ENCODE measurements at places on chromosomes 3 and 15.

GRCh38 chr3:159418571-159419526, 569.8 kb upstream of the IL12A start:
- no peak overlapping the region for H3K4me3 ChIP-seq
- DNase-seq: no peak
- no peak overlapping the region for H3K27ac ChIP-seq
- no peaks in the 10 kb centered on the region for H3K4me1 ChIP-seq

DNA sequence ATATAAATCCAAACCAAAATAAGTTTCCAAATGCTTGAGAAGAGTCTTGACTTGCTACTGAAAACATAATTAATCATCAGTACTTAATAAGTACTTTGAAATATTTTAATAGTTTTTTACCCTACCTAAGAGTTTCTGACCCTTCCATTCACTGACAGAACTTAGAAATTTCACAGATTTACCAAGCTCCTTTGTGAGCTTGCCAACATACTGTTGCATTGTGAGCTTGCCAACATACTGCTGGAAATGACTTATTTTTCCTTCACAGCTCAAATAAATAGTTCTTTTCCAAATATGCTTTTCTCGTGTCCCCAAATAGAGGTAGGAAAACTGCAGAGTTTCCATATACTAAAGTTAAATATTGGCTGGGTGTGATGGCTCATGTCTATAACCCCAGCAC, 9.6 kb upstream of the AADAC start:
- no peak overlapping the region for H3K4me3 ChIP-seq
- H3K4me1 ChIP-seq: no peaks in the 10 kb centered on the region
- no peak for DNase-seq
- H3K27me3 ChIP-seq: no peaks in the 10 kb centered on the region

DNA sequence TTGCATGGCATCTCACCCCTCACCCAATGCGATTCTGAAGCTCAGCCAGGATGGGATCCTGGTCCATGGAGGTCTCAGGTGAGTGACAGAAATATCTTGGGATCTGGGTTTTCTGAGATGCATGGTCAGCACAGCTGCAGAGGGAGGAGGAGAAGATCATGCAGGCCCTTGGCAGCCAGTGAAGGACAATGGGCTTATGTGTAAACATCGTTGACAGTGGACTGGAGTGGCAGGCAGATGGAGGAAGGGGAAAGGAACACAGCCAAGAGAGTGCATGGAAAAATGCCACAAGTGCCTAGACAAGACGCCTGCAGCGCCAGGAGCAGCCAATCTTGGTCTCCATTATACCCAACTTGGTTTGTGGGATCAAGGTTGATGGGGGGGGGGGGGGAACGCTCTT, 347.9 kb downstream of the MCTP2 start:
- peaks cover 81% of the 10 kb centered on the region for H3K27me3 ChIP-seq
- no peak overlapping the region for H3K4me3 ChIP-seq
- no peak for DNase-seq
- H3K4me1 ChIP-seq: peaks cover 24% of the 10 kb centered on the region

GRCh38 chr3:197305854-197306253, 7.4 kb upstream of the DLG1 start:
- H3K4me3 ChIP-seq: no peak overlapping the region
- H3K27me3 ChIP-seq: peaks cover 17% of the 10 kb centered on the region
- no peak for DNase-seq
- peak overlapping the region; percentile 5 for H3K27ac ChIP-seq

GRCh38 chr3:36776436-36776835, 12.1 kb upstream of the DCLK3 start:
- no peaks in the 10 kb centered on the region for H3K27me3 ChIP-seq
- H3K4me1 ChIP-seq: no peaks in the 10 kb centered on the region
- DNase-seq: no peak
- H3K4me3 ChIP-seq: no peak overlapping the region
- no peaks in the 10 kb centered on the region for H3K36me3 ChIP-seq

- H3K4me1 ChIP-seq: peaks cover 86% of the 10 kb centered on the region
- H3K27me3 ChIP-seq: no peaks in the 10 kb centered on the region
- no peak for DNase-seq
- peak overlapping the region; percentile 77 for H3K4me3 ChIP-seq
- peaks cover 42% of the 10 kb centered on the region for H3K36me3 ChIP-seq
Observed at GRCh38 chr3:71225002-71225684, 358.4 kb downstream of the FOXP1 start.

DNA sequence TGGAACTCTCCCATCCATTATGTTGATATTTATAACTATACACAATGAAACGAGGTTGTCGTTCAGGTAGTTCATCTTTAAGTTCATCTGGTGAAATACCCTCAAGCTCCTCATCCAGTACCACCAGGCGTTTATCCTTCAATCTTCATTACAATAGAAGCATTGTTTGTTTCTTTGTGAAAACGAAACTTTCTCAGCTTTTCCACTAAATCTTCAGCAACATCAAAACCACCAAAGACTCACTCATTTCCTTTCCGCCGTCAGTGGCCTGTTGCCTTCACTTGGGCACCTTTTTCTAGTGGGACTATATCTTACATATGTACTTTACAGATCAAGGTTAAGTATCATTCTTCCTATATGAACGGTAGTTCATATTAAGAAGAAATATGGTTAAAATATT, 44.1 kb upstream of the TFG start:
- H3K27ac ChIP-seq: peak overlapping the region; percentile 59
- H3K27me3 ChIP-seq: no peaks in the 10 kb centered on the region
- peak overlapping the region; percentile 15 for H3K4me3 ChIP-seq
- H3K36me3 ChIP-seq: no peaks in the 10 kb centered on the region
- no peak for DNase-seq

GRCh38 chr3:9503283-9503682, 50.3 kb downstream of the LHFPL4 start:
- H3K27ac ChIP-seq: no peak overlapping the region
- peaks cover 48% of the 10 kb centered on the region for H3K27me3 ChIP-seq
- peaks cover 7% of the 10 kb centered on the region for H3K4me1 ChIP-seq
- H3K36me3 ChIP-seq: no peaks in the 10 kb centered on the region
- no peak overlapping the region for H3K4me3 ChIP-seq
- peak; percentile 84 for DNase-seq

- no peak for DNase-seq
- no peak overlapping the region for H3K4me3 ChIP-seq
- no peaks in the 10 kb centered on the region for H3K27me3 ChIP-seq
- H3K4me1 ChIP-seq: peaks cover 80% of the 10 kb centered on the region
Observed at GRCh38 chr3:152289708-152290107, 21.0 kb downstream of the MBNL1 start.

- no peaks in the 10 kb centered on the region for H3K36me3 ChIP-seq
- H3K4me1 ChIP-seq: no peaks in the 10 kb centered on the region
- H3K4me3 ChIP-seq: no peak overlapping the region
- no peak overlapping the region for H3K27ac ChIP-seq
- no peak for DNase-seq
Observed at GRCh38 chr15:71393383-71393782, 278.1 kb downstream of the THSD4 start.

DNA sequence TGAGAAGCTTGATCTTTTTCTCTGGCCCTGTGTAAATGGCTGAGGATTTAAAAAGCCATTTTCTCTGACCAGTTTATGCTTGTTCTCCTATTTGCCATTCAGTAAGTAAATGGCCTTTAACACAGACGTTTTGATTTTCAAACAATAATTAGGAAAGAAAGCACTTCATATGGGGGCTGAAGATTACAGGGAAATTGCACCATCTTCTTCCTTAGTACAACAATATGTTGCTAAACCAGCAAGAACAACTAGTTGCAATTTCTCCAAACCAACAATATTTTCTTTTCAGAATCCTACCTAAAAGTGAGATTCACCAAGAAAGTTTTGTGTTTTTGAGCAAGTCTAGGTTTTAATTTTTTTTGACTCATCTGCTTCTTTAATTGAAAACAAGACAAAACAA, 80.5 kb upstream of the CCNL1 start:
- no peaks in the 10 kb centered on the region for H3K4me1 ChIP-seq
- no peaks in the 10 kb centered on the region for H3K36me3 ChIP-seq
- no peak overlapping the region for H3K4me3 ChIP-seq
- no peak overlapping the region for H3K27ac ChIP-seq
- no peak for DNase-seq

GRCh38 chr3:137065381-137065780, 107.6 kb downstream of the IL20RB start:
- no peak overlapping the region for H3K4me3 ChIP-seq
- no peaks in the 10 kb centered on the region for H3K4me1 ChIP-seq
- H3K27ac ChIP-seq: no peak overlapping the region
- no peaks in the 10 kb centered on the region for H3K36me3 ChIP-seq
- peaks cover 2% of the 10 kb centered on the region for H3K27me3 ChIP-seq

GRCh38 chr3:59127071-59127470, 77.2 kb upstream of the CFAP20DC start:
- no peak for DNase-seq
- no peak overlapping the region for H3K4me3 ChIP-seq
- H3K27ac ChIP-seq: no peak overlapping the region
- H3K36me3 ChIP-seq: no peaks in the 10 kb centered on the region
- H3K27me3 ChIP-seq: no peaks in the 10 kb centered on the region
- no peaks in the 10 kb centered on the region for H3K4me1 ChIP-seq

GRCh38 chr3:57556459-57557084, 498 bp downstream of the PDE12 start:
- H3K27me3 ChIP-seq: no peaks in the 10 kb centered on the region
- no peak for DNase-seq
- peak overlapping the region; percentile 97 for H3K4me3 ChIP-seq
- peaks cover 53% of the 10 kb centered on the region for H3K36me3 ChIP-seq
- peaks cover 43% of the 10 kb centered on the region for H3K4me1 ChIP-seq

GRCh38 chr3:195863121-195864061, 45.0 kb downstream of the TNK2 start:
- no peak overlapping the region for H3K4me3 ChIP-seq
- peak; percentile 80 for DNase-seq
- peak overlapping the region; percentile 63 for H3K27ac ChIP-seq
- H3K27me3 ChIP-seq: no peaks in the 10 kb centered on the region

DNA sequence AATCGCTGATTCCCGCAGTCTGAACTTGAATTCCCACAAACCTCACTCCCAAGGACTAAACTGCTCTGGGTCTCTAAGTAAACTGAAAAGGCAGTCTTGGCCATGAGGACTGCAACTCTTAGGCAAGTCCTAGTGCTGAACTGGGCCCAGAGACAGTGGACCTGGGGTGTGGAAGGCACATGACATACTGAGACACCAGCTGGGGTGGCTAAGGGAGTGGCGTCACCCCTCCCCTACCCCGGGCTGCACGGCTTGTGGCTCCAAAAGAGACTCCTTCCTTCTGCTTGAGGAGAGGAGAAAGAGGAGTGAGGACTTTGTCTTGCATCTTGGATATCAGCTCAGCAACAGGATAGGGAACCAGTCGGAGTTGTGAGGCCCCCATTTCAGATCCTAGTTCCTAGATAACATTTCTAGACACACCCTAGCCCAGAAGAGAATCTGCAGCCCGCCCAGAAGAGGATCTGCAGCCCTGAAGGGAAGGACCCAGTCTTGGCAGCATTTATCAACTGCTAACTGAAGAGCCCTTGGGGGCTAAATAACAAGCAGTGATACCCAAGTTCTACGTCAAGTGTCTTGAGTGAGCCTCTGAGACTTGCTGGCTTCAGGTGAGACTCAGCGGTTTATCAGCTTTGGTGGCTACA, 110.7 kb upstream of the C3orf80 start:
- no peak overlapping the region for H3K4me3 ChIP-seq
- no peaks in the 10 kb centered on the region for H3K4me1 ChIP-seq
- peaks cover 34% of the 10 kb centered on the region for H3K27me3 ChIP-seq
- H3K27ac ChIP-seq: no peak overlapping the region
- no peaks in the 10 kb centered on the region for H3K36me3 ChIP-seq
- DNase-seq: no peak

DNA sequence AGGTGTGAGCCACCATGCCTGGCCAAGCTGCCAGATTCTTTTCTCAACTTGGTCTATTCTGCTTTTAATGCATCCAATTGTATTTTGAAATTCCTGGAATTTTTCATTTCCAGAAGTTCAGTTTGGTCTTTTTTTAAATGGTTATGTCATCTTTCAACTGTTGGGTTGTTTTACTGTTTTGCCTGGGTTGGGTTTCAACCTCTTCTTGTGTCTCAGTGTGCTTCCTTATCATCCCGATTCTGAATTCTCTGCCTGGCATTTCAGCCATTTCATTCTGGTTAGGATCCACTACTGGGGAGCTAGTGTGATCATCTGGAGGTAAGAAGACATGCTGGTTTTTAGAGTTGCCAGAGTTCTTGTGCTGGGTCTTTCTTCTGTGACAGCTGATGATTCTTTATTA, 61.5 kb downstream of the LRRC49 start:
- no peak for DNase-seq
- H3K27ac ChIP-seq: no peak overlapping the region
- H3K36me3 ChIP-seq: no peaks in the 10 kb centered on the region
- H3K4me3 ChIP-seq: no peak overlapping the region
- H3K4me1 ChIP-seq: no peaks in the 10 kb centered on the region

GRCh38 chr3:41684797-41685735, 276.8 kb downstream of the ULK4 start:
- H3K4me1 ChIP-seq: peaks cover 1% of the 10 kb centered on the region
- H3K36me3 ChIP-seq: peaks cover 19% of the 10 kb centered on the region
- H3K27ac ChIP-seq: no peak overlapping the region
- no peak for DNase-seq
- no peaks in the 10 kb centered on the region for H3K27me3 ChIP-seq

DNA sequence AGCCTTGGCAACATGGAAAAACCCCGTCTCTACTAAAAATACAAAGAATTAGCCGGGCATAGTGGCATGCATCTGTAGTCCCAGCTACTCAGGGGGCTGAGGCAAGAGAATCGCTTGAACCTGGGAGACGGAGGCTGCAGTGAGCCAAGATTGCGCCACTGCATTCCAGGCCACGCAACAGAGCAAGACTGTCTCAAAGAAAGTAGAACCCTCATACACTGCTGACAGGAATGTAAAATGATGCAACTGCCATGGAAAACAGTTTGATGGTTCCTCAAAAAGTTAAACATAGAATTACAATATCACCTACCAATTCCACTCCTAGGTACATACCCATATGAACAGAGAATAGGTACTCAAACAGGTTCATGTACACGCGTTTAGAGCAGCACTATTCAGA, 158.9 kb downstream of the TBC1D5 start:
- no peak for DNase-seq
- peaks cover 12% of the 10 kb centered on the region for H3K4me1 ChIP-seq
- no peak overlapping the region for H3K27ac ChIP-seq
- H3K4me3 ChIP-seq: no peak overlapping the region

DNA sequence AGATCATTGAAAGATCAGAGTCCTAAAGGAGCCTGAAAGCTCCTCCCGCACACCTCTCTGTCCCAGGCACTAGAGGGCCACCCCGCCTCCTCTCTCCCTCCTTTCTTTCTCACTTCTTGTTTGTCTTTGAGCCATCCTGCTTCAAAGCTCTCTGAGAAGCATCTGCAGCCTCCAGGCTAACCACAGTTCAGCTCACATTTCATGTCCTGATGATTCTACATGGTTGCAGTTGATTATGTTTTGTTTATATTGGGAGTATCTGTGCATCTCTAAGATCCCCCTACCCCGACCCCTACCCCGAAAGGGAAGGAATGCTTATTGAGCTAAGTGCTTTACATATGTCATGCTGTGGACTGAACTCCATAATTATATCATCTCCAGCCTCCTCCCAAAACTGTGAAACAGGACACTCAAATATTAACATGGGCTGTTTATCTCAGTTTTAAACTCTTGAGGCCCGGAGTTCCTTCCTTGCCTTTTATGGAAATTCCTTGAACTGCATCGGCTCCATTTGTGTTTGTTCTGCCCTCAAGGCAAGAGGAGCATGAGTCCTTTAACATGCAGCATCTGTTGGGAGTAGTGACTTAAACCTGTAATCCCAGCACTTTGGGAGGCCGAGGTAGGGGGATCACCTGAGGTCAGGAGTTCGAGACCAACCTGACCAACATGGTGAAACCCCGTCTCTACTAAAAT, 30.9 kb downstream of the MGLL start:
- H3K36me3 ChIP-seq: no peaks in the 10 kb centered on the region
- H3K27me3 ChIP-seq: peaks cover 17% of the 10 kb centered on the region
- no peak overlapping the region for H3K27ac ChIP-seq
- DNase-seq: no peak
- no peak overlapping the region for H3K4me3 ChIP-seq

- H3K27me3 ChIP-seq: no peaks in the 10 kb centered on the region
- no peaks in the 10 kb centered on the region for H3K36me3 ChIP-seq
- DNase-seq: no peak
Observed at GRCh38 chr3:86738684-86739083, 252.3 kb downstream of the VGLL3 start.
